ENCODE measurements at places on chromosomes 1 and 21. TPM values are rescaled to one million over a fixed set of nuclear protein-coding genes. Genes with fewer than 3 reads are reported as not detected.

The NECAP2 gene
- total RNA-seq, result 26.5 TPM

The AMPD2 gene
- total RNA-seq, result 54.9 TPM

The PLCH2 gene
- 0.21 TPM for total RNA-seq

The SYT6 gene
- total RNA-seq, result 1.4 TPM

The DCST1 gene
- not detected for total RNA-seq

The CHI3L2 gene
- 3.2 TPM for total RNA-seq

The TMPRSS15 gene
- total RNA-seq, result 0.05 TPM

The FAM229A gene
- 4.4 TPM for total RNA-seq

The RORC gene
- 0.72 TPM for total RNA-seq

The OPRD1 gene
- total RNA-seq, result not detected

The TM2D1 gene
- total RNA-seq, result 94.2 TPM

The TTC34 gene
- total RNA-seq, result 0.32 TPM

The SPRR4 gene
- total RNA-seq, result not detected

The ADGRL2 gene
- total RNA-seq, result 2.0 TPM

The NSUN4 gene
- 11.3 TPM for total RNA-seq

The AMY2B gene
- 10.6 TPM for total RNA-seq

The BTBD8 gene
- 6.0 TPM for total RNA-seq

The CD52 gene
- not detected for total RNA-seq

The HMGCS2 gene
- total RNA-seq, result not detected

The PROK1 gene
- not detected for total RNA-seq

The PTGFRN gene
- 61.1 TPM for total RNA-seq

The GREM2 gene
- 0.08 TPM for total RNA-seq

The KIF2C gene
- 0.13 TPM for total RNA-seq

The PRKAA2 gene
- 9.1 TPM for total RNA-seq

The RAP1GAP gene
- not detected for total RNA-seq

The ITLN1 gene
- total RNA-seq, result not detected

The CFHR3 gene
- total RNA-seq, result 0.21 TPM

The GMEB1 gene
- total RNA-seq, result 7.9 TPM

The TNFRSF4 gene
- not detected for total RNA-seq

The TSSK3 gene
- total RNA-seq, result 0.88 TPM

The DSCAM gene
- not detected for total RNA-seq

The AGMAT gene
- total RNA-seq, result 3.2 TPM
